ENCODE measurements at places on chromosomes 3 and 15.

DNA sequence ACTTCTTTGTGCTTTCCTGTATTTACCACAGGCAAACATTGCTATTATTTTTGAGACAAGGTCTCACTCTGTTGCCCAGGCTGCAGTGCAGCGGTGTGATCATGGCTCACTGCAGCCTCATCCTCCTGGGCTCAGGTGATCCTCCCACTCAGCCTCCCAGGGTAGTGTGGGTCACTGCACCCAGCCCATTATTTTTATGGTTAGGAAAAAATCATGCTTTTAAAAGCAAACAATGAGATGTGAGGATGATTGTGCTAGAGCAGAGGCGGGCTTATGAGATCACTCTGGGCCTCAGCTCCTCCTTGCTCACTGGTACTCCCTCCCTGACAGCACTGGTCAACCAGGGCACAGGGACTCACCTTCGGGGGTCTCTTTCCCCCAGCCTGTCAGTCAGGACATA is 2.2 kb downstream of the MAN2C1 start:
- DNase-seq = no peak

- DNase-seq = no peak
Measured at GRCh38 chr3:195208183-195208582, 62.8 kb downstream of the XXYLT1 start.

GRCh38 chr3:24101676-24102168 is 156.6 kb downstream of the NR1D2 start:
- DNase-seq = no peak

GRCh38 chr15:96252148-96252547 is 78.4 kb upstream of the NR2F2 start:
- DNase-seq = no peak

DNA sequence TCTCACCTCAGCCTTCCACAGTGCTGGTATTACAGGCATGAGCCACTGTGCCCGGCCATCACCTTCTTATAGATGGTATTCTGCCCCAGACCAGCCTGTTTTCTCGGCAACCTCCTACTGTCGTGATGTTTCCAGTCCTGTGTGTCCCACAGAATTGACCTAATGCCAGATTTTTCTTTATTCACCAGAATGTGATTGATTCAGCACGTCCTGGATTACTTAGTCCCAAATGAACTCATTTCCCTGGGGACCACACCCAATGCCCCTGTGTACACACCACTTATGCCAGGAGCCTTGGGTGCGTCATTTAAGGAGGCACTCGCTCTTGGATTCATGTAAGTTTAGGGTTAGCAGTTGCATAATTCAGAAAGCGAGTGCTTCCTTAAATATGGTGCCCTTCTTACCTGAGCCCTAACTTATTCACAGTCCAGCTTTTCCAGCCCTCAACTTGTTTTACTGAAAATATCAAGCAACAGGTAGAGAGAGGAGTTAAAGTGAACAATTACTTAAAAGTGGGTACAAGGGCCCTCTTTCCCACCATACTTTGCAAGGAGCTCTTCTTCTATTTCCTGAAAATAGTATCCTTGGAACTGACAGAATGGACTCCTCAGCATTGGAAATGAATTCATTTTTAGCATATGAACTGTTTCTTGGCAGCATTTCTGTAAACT is 64.6 kb upstream of the UBE2E1 start:
- no peak for DNase-seq

DNA sequence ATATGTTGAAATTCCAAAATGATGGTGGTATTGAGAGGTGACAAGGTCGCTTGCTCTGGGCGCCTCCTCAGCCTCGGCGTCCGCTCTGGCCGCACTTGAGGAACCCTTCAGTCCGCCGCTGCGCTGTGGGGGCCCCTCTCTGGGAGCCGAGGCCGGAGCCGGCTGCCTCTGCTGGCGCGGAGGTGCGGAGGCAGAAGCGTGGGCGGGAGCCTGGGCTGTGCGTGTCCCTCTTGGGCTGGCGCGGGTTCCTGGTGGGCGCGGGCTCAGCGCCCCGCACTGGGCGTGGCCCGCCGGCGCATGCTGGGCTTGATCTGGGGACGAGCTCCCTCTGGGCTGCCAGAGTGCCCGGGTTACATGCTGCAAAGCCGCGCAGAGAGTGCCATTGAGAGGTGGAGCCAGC is 39.8 kb upstream of the TMC3 start:
- no peak for DNase-seq
